ENCODE measurements at places on chromosomes 16 and 17.

GRCh38 chr16:19890901-19891300 lies 6.3 kb upstream of the GPRC5B start:
- no peak for DNase-seq

DNA sequence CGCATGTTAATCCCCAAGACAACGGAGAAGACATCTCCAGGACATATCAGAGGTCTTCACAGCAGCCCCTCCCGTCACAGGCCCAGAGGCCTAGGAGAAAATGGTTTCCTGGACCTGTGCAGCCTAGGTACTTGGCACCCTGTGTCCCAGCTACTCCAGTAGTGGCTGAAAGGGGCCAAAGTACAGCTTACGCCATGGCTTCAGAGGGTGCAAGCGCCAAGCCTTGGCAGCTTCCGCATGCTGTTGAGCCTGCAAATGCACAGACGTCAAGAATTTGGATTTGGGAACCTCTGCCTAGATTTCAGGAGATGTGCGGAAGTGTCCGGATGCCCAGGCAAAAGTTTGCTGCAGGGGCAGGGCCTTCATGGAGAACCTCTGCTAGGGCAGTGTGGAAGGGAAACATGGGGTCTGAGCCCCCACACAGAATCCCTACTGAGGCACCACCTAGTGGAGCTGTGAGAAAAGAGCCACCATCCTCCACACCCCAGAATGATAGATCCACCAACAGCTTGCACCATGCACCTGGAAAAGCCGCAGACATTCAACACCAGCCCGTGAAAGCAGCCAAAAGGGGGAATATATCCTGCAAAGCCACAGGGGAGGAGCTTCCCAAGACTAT lies 159.3 kb upstream of the COX10 start:
- no peak for DNase-seq

GRCh38 chr17:63956296-63956920 lies 16.3 kb downstream of the SCN4A start:
- no peak for DNase-seq

DNA sequence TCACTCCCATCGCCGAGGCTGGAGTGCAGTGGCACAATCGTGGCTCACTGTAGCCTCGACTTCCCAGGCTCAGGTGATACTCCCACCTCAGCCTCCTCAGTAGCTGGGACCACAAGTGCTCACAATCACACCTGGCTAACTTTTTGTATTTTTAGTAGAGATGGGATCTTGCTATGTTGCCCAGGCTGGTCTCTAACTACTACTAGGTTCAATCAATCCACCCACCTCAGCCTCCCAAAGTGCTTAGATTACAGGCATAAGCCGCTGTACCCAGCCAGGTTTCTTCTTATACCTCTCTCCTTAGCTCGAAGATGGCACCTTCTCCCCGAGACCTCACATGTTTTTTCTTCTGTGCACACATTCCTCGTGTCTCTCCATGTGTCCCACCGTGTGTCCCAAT lies 3.0 kb downstream of the TSPAN10 start:
- DNase-seq, result no peak

- no peak for DNase-seq
These were observed 30.1 kb upstream of the ABCC1 start for GRCh38 chr16:15919331-15919730.

GRCh38 chr16:66508248-66508913 lies 41.5 kb downstream of the TK2 start:
- DNase-seq, result no peak

DNA sequence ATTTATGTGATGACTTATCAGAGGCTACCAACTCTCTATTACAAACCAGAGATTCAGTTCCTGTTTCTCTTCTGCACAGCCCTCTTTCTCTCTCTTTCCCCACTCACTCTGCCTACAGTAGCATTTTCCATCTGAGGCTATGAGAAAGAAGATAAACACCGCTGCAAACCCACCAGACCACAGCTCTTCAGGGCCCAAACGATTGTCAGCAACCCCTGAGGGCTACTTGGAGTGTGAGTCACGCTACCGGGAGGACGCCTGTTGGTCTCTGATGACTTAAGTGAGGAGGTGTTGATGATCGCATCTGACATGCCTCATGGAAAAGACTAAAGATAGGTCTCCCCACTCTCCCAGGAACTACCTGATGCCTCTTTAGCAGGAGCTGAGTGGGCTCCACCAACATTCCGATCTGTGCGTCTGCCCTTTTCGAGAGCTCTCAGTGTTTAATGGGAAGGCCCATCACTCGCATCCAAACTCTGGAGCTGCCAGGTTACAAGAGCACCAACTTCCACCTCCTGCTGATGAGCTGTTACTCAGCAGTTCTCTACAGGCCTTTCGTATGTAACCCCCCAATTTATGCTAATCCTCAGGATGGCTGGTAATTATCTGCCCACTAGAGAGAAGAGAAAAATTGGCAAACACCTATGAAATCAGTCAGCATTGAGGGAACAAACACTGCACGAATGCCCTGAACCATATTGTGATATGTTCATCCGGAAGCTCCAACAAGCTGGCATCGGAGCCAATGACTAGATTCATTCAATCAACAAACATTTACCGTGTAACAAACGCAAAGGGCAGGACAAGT lies 9.2 kb downstream of the GRIN2A start:
- DNase-seq, result no peak

- no peak for DNase-seq
These were observed 144.4 kb downstream of the HAPSTR1 start for GRCh38 chr16:9235867-9236266.

GRCh38 chr17:6536566-6537065 lies 19.7 kb downstream of the PITPNM3 start:
- no peak for DNase-seq

DNA sequence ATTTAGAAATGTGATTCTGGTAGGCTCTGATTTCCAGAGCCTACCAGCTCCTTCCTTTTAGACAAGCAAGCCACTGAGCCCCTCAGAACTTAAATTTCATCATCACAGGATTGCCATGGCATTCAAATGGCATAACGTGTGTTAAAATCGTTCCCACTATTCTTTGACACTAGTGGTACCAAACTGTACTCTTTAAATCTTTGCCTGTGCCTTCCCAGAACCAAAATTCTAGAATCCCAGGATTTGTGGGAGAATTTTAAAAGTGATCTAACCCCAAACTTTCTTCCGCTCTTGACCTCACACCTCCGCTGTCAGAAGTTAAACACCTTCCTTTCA lies 287 bp upstream of the INTS2 start:
- DNase-seq, result no peak

DNA sequence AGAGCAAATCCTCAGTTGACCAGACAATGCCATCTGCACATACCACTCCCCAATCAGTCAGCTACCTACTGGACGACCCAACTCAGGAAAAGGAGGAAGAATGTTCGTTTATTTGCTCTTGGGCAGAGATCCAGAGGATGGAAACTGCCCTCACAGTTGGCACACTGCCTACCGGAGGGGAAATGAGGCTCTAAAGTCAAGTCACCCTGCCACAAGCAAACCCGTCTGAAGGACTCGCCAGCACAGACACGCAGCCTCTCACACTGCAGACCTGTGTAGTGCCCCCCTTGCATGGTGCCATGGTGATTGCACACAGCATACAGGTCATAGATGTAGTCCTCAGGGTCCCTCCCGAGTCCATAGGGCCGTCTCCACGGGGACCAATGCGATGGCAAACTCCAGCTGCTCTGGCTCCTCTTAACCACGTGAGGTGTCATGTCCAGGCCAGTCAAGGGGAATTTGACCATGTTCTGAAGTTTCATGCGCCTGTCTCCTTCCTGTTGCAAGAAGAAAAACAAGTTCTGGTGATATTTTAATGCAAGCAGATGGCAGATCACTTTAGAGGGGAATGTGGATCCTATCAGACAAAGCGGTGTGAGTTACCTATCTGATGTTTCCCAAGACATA lies 69.5 kb downstream of the USP31 start:
- no peak for DNase-seq

DNA sequence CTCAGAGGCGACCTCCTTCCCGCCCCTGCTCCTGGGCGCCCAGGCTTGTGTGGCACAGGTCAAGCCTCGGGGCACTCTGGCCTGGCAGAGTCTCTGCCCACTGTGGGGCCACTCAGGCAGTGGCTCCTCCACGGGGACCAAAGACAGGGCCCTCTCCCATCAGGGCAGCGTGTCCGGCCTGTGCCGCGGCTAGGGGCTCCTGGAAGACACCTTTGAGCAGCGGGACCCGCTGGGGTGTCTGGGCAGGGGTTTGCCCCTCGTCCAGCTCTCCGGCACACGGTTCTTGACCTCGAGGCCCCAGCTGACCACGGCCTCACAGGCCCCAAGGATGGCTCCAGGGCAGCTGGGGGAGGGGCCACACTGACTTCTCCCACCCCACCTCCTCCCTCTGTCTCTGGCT lies 24.7 kb upstream of the SSTR5 start:
- DNase-seq, result no peak

DNA sequence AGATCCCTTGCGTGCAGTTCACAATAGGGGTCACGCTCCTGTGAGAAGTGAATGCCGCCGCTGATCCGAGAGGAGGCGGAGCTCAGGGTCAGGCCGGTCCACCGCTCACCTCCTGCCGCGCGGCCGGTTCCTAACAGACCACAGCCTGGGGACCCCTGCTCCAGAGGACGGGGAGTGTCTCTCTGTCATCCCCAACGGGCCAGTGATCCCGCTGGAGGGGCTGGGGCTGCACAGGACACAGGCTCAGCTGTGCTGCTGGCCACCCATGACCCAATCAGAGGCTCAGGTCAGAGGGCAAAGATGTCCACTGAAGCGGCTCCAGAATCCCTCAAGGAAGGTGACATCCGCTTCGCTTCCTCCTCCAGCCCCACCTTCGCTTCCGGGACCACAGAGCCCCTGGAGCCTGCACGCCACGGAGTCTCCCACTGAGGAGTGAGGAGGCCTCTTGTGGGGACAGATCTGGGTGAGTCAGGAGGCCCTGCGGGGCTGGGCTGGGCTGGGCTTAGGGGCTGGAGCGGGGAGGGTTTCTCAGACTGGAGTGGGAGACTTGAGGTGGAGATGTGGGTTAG lies 115.4 kb downstream of the METRNL start:
- DNase-seq, result no peak

DNA sequence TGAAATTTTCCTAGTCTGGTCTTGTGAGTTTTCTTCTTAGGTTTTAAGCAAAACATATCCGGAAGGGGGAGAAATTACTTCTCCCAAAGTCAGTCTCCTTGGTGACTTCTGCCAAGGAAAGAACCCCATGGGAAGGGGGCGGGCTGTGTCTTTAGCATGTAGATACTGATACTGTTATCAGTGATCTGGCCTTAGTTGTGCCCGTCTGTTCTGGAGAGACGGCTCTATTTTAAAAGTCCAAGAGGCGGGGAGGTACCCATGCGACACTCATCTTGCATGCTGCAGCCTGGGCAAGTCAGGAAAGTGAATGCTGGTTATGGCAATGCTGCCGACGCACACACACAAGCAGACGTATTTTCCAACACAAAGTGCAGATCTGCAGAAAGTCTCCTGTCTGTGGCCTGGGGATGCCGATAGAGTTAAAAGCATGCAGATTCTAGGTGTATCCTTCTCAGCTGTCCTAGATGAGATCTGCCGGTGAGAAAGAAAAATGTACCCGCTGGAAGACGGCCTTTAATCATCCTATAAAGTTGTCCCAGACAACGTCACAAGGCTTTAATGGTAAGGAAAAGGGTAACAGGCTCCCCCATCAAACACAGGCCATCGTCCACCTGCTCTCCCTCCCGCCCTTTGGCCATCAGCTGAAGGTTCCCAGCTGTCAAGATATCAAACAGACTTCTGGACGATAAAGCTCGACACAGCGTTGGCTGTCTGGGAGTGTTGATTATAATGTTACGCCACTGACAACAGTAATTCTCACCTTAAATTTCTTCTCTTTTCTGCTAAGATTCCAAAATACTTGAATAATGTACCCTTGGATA lies 9.0 kb downstream of the RBFOX3 start:
- DNase-seq, result no peak

- peak; percentile 16 for DNase-seq
These were observed 6.5 kb downstream of the TFAP4 start for GRCh38 chr16:4266372-4266771.

GRCh38 chr17:15900871-15901270 lies 44.1 kb upstream of the ADORA2B start:
- no peak for DNase-seq

- no peak for DNase-seq
These were observed 43.4 kb downstream of the MEOX1 start for GRCh38 chr17:43618276-43618675.

DNA sequence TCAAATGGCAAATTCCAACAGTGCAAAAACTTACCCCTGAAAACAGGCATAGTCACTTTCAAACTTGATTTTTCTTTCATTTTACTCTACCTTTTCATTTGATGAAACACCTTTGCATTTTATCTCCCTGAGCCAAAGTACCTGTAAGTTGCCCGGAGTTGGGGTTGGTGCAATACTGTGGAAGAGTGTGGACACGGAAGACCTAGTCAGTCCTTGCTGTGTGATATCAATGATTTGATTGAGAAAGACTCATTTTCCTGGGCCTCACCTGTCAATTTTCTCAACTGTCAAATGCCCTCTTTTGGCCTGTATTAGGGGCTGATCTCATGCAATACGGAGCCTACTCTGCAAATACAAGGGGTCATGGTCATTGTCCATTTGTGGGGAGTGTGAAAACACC lies 22.6 kb downstream of the PITPNC1 start:
- no peak for DNase-seq

- DNase-seq, result no peak
These were observed 267.7 kb downstream of the ABCC12 start for GRCh38 chr16:47888142-47888541.

- DNase-seq, result no peak
These were observed 122.8 kb downstream of the BANP start for GRCh38 chr16:88074041-88074440.

DNA sequence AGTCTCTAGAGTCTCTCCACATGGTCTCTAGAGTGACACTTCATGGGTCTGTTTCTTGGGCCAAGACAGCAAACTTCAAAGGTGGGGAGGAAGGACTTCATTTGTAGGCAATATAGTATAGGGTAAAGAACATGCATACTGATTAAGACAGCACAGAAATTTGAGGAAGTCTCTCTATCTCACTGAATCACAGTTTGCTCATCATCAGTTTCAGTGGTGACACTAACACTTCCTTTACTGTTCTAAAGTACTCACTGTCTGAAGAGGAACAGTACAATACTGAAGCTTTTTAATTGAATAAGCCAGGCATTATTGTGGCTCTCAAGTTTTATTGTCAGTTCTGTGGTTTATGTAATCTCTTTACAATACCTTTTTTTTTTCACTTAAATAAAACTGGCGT lies 656.4 kb upstream of the CDH8 start:
- no peak for DNase-seq

DNA sequence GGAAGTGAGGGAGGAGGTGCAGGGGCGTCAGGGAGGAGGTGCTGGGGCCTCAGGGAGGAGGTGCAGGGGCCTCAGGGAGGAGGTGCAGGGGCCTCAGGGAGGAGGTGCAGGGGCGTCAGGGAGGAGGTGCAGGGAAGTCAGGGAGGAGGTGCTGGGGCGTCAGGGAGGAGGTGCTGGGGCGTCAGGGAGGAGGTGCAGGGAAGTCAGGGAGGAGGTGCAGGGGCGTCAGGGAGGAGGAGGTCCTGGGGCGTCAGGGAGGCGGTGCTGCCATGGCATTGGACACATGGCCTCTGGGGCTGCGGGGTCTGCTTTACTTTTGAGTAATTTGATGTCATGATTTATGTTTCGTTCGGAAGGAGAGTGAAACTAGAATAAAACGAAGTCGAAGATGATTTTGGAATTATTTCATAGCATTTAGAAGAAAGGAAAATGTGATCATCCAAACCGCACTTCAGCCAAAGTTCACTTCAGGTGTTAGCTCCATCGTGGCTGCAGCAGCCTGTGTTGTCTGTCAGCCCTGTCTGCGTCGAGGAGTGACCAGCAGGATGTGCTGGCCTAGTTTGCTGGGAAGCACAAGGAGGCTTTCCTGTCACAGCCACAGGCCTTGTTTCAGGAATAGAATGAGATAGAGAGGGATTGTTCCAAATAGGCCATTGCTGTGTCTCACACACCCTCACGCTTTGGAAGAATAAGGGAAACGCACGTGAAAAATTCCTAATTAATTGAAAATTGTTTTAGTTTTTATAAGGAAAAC lies 42.8 kb downstream of the RAB11FIP3 start:
- no peak for DNase-seq
